Bronchus fibroblast of lung (primary cell): ENCODE measurements at places on chromosomes 1 and 21. TPM values are rescaled to one million over a fixed set of nuclear protein-coding genes. Genes with fewer than 3 reads are reported as not detected.

The GJB3 gene
- not detected in 2 replicates for total RNA-seq

The IGSF9 gene
- total RNA-seq = under 0.01 and 0.17 TPM in 2 replicates

The FASLG gene
- total RNA-seq = not detected in 2 replicates

The GCSAML gene
- total RNA-seq = not detected in 2 replicates

The TAS1R1 gene
- total RNA-seq = 0.15 and 0.17 TPM in 2 replicates

The KLF17 gene
- under 0.01 TPM in 2 replicates for total RNA-seq

The ACTL8 gene
- total RNA-seq = 0.30 and 0.34 TPM in 2 replicates

The LRRN2 gene
- total RNA-seq = not detected in 2 replicates

The CASQ1 gene
- 0.15 TPM in 1 of 2 replicates, not detected in the other for total RNA-seq

The SAMD11 gene
- total RNA-seq = 1.8 and 2.5 TPM in 2 replicates

The NLRP3 gene
- not detected in 2 replicates for total RNA-seq

The SH2D1B gene
- 0.15 TPM in 1 of 2 replicates, not detected in the other for total RNA-seq

The ARID1A gene
- 20.2 and 23.6 TPM in 2 replicates for total RNA-seq

The DCAF8 gene
- total RNA-seq = 35.1 and 41.5 TPM in 2 replicates

The ANKRD13C gene
- 10.9 and 12.4 TPM in 2 replicates for total RNA-seq

The OR2L3 gene
- total RNA-seq = not detected in 2 replicates

The LCK gene
- total RNA-seq = not detected in 2 replicates

The NPHS2 gene
- total RNA-seq = not detected in 2 replicates

The IVL gene
- total RNA-seq = not detected in 2 replicates

The SLC44A5 gene
- total RNA-seq = under 0.01 TPM in 1 of 2 replicates, not detected in the other

The C8A gene
- not detected in 2 replicates for total RNA-seq

The SIPA1L2 gene
- 2.4 and 2.5 TPM in 2 replicates for total RNA-seq

The ADORA3 gene
- total RNA-seq = not detected in 2 replicates

The PPP1R12B gene
- 1.0 and 1.5 TPM in 2 replicates for total RNA-seq

The NUP210L gene
- not detected in 2 replicates for total RNA-seq

The SEC16B gene
- 3.4 and 4.0 TPM in 2 replicates for total RNA-seq

The ILDR2 gene
- under 0.01 TPM in 2 replicates for total RNA-seq

The TNFAIP8L2 gene
- total RNA-seq = not detected in 2 replicates

The ZMYND12 gene
- total RNA-seq = 0.34 and 2.7 TPM in 2 replicates

The RHOU gene
- total RNA-seq = 0.67 and 1.0 TPM in 2 replicates

The ADIPOR1 gene
- total RNA-seq = 61.1 and 65.1 TPM in 2 replicates

The VSIG8 gene
- total RNA-seq = not detected in 2 replicates

The PFKFB2 gene
- 1.3 TPM in 2 replicates for total RNA-seq

The CDK18 gene
- total RNA-seq = 0.15 and 0.50 TPM in 2 replicates

The NUF2 gene
- 34.0 and 42.4 TPM in 2 replicates for total RNA-seq

The SPRR2G gene
- not detected in 2 replicates for total RNA-seq

The LCE2C gene
- not detected in 2 replicates for total RNA-seq

The RNF186 gene
- total RNA-seq = not detected in 2 replicates

The AADACL4 gene
- not detected in 2 replicates for total RNA-seq

The GPR61 gene
- total RNA-seq = not detected in 2 replicates

The CDK11A gene
- total RNA-seq = 7.4 and 15.1 TPM in 2 replicates

The IL20 gene
- not detected in 2 replicates for total RNA-seq

The SLC16A4 gene
- 7.7 and 8.6 TPM in 2 replicates for total RNA-seq

The PDC gene
- not detected in 2 replicates for total RNA-seq

The LRRC71 gene
- 0.15 and 1.3 TPM in 2 replicates for total RNA-seq

The NCAM2 gene
- 0.84 and 1.0 TPM in 2 replicates for total RNA-seq
